ENCODE measurements at places on chromosomes 1 and 21. TPM values are rescaled to one million over a fixed set of nuclear protein-coding genes. Genes with fewer than 3 reads are reported as not detected.

The CLCNKB gene
- total RNA-seq, result not detected

The CIART gene
- 6.1 TPM for total RNA-seq

The DTL gene
- total RNA-seq, result 15.2 TPM

The SAMD13 gene
- 1.3 TPM for total RNA-seq

The SPAG17 gene
- total RNA-seq, result 0.84 TPM

The CASQ1 gene
- total RNA-seq, result not detected

The BARHL2 gene
- total RNA-seq, result not detected

The SLC45A3 gene
- total RNA-seq, result 6.2 TPM

The PLEKHA6 gene
- total RNA-seq, result 10.2 TPM

The S100A14 gene
- 1,909 TPM for total RNA-seq

The EFNA1 gene
- 26.1 TPM for total RNA-seq

The OR2W3 gene
- total RNA-seq, result not detected

The COL6A1 gene
- 93.0 TPM for total RNA-seq

The C1orf185 gene
- not detected for total RNA-seq

The GPR37L1 gene
- 0.07 TPM for total RNA-seq

The PCAT6 gene
- 2.9 TPM for total RNA-seq

The RYR2 gene
- total RNA-seq, result not detected

The LRRC3 gene
- 0.60 TPM for total RNA-seq

The TLR5 gene
- 2.1 TPM for total RNA-seq

The GRIK1 gene
- not detected for total RNA-seq

The ZNF593OS gene
- total RNA-seq, result not detected

The TP73 gene
- total RNA-seq, result 9.5 TPM

The NASP gene
- 67.7 TPM for total RNA-seq

The GBP6 gene
- total RNA-seq, result 75.2 TPM

The PRRX1 gene
- total RNA-seq, result 0.79 TPM

The SPTA1 gene
- not detected for total RNA-seq

The TNFRSF18 gene
- 0.98 TPM for total RNA-seq

The LCE2B gene
- total RNA-seq, result not detected

The ANKRD65 gene
- 24.3 TPM for total RNA-seq

The NENF gene
- 71.3 TPM for total RNA-seq

The ST6GALNAC3 gene
- 0.14 TPM for total RNA-seq

Measured in airway epithelial cell (primary cell).